Kidney epithelial cell (primary cell): ENCODE measurements at places on chromosomes 2 and 18. TPM values are rescaled to one million over a fixed set of nuclear protein-coding genes. Genes with fewer than 3 reads are reported as not detected.

GCG gene
- not detected in 2 replicates for total RNA-seq

EMILIN1 gene
- total RNA-seq: 7.4 and 9.5 TPM in 2 replicates

CYTIP gene
- total RNA-seq: 0.04 and 0.34 TPM in 2 replicates

KCNG3 gene
- total RNA-seq: 0.55 and 0.79 TPM in 2 replicates

DNA sequence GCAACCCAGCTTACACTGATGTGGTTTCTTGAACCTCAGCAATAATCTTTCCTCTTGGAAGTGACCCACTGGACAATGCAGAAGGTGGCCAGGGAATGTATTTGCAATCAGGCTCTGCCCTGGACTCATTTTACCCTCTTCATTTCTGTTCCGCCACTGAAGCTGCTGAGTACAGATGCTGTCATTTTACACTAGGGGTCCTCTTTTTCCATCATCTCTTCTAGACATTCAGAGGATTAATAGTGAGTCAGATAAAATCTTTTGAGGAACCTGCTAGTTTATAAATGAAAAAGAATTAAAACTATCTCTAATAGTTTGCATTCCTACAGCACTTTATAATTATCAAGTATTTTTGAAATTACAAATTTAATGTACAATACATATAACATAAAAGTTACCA is 87.9 kb upstream of the PNPT1 start:
- no peak for DNase-seq

- DNase-seq: no peak
Measured at GRCh38 chr18:79523206-79523735, 127.5 kb downstream of the NFATC1 start.

DNA sequence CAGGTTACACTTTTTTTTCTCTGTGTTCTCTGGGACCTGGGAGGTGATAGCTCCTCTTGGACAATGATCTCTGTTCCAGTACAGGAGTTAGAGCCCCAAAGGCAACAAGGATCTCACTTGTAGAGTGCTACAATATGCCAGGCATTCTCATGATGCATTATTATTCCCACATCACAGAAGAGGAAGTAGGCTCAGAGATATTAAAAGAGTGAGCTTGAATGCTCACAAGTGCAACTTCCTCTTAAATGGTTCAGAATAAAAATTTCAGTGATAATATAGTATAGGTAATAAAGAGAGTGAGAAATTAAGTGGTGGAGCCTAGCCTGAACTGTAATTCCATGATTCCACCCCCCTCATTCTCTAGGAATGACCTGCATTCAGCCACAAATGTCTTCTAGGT is 21.4 kb downstream of the POLE4 start:
- DNase-seq: no peak

GRCh38 chr18:35808796-35809195 is 163.7 kb upstream of the RMP24 start:
- DNase-seq: no peak
